ENCODE measurements at places on chromosomes 13 and 19. TPM values are rescaled to one million over a fixed set of nuclear protein-coding genes. Genes with fewer than 3 reads are reported as not detected.

DNA sequence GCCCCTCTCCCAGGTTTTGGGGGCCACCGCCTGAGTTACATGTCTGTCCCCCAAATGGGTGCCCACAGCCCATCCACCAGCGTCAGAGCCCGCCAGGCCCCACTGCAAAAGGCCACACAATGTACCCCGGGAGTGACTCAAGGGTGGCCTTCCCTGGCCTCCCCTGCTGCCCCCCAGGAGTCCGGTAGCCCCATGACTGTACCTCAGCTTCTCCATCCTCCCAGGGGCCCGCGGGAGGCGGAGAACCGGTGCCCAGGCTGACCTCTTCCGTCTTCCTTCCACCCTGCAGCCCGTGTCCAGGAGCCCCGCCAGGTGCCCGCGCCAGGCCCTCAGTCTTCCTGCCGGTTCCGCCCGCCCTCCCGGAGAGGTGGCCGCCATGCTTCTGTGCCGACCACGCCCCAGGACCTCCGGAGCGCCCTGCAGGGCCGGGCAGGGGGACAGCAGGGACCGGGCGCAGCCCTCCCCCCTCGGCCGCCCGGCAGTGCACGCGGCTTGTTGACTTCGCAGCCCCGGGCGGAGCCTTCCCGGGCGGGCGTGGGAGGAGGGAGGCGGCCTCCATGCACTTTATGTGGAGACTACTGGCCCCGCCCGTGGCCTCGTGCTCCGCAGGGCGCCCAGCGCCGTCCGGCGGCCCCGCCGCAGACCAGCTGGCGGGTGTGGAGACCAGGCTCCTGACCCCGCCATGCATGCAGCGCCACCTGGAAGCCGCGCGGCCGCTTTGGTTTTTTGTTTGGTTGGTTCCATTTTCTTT is 10.3 kb downstream of the CBARP start:
- DNase-seq = no peak

DNA sequence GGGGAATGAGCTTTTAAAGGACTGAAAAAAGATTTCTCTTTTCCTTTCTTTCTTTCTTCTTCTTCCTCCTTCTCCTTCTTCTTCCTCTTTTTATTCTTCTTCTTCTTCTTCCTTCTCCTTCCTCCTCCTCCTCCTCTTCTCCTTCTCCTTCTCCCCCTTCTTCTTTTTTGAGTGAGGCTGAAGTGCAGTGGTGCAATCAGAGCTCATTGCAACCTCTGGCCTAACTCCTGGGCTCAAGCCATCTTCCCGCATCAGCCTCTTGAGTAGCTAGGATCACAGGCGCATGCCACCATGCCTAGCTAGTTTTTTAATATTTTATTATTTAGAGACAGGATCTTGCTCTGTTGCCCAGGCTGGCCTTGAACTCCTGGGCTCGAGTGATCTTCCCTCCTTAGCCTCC is 120.9 kb upstream of the KL start:
- DNase-seq = no peak

Gene KCTD12
- 7.6 TPM for total RNA-seq

Gene PSG7
- not detected for total RNA-seq

DNA sequence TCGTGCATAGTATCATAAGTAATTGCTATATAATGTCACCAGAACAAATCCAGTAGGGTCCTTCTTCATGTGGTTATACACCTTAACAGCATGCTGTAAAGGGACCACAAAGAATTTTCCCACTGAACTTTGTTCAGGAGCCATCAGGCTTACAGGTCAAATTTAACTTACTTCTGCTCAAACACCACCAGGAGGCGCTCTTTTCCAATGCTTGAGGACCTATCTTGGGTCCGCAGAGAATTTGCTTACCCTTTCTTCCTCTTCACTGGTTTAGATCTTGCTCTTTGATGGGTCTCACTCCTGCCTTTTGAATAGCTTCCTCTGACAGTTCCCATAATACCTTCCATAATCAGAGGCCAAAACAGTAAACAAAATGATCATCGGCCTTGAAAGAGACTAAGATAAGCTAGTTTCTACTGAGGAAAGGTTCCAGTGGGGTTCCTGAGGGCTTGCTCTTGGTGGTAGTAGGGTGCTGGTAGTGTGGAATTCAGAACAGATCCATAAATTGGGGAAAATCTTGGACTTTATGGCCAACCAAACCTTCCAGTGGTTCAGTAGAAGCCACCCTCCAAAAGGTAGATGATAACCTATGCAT is 37.4 kb downstream of the SCGB2B2 start:
- no peak for DNase-seq

DNA sequence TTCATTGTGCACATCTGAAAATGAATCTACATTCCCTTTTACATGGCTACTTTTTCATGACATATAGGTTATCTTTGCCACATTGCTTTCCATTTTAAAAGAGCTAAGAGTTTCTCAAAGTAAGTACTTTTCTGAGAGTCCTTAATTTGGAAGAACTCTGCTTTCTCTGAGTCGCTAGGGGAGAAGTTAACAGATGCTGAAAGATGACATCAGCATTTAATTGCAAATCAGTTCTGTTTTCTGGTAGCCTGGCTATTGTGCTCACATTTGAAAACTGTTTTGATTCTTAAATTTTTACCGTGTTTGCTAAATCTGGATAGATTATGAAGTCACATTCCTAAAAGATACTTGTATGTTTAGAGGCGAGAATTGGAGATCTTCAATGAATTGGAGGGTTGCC is 107.7 kb upstream of the C1QTNF9B start:
- DNase-seq = no peak

Measured in right lobe of liver (tissue), 6 donors.